ENCODE measurements at places on chromosomes 2 and 18.

GRCh38 chr2:103285354-103285753, 523.5 kb downstream of the TMEM182 start:
- no peak for DNase-seq

GRCh38 chr2:55970500-55970899, 46.9 kb upstream of the EFEMP1 start:
- no peak for DNase-seq

DNA sequence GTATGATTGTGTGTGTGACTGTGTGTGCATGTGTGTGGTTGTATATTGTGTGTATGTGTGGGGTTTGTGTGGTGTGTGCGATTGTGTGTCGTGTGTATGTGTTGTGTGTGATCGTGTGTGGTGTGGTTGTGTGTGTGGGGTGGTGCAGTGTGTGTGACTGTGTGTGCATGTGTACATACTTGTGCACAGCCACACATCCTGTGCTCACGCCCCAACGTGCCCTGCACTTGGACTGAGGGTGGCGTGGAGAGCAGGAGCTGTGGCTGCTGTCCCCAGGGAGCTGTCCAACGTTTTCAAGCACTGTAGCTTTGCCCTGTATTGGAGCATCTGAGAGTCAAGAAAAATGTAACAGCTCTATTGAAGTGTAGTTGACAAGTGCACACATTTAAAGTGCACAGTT, 243.2 kb upstream of the HDAC4 start:
- no peak for DNase-seq

GRCh38 chr18:26003356-26003755, 87.1 kb downstream of the SS18 start:
- no peak for DNase-seq

DNA sequence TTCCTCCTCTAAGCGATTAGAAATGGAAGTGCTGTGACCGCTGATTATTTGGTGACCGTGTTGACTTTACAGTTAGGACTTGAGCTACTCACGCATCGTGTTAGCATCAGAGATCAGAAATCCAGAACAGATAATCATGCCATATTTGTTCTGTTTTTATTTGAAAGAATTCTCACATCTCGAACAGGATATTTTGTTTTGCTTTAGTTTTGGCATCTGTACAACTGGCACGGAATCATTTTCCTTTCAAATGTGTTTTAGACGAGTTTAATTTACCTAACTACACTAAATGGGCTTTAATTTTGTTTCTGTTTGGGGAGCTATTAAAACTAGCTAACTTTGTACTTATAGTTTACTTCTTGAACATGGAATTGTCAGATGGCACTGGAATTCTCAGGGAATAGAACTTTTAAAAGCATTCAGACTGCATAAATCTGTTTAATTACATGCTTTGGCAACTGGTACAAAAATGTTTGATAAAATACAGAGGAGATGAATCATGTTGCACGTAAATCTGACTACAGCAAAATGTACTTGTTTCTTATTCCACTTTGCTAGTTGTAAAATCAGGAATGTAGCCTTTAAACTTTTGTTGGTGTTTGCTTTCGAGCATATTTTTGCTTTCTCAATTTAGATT, 1.4 kb downstream of the ITPRID2 start:
- no peak for DNase-seq

GRCh38 chr2:232502511-232502910, 14.9 kb upstream of the ECEL1 start:
- DNase-seq = no peak

DNA sequence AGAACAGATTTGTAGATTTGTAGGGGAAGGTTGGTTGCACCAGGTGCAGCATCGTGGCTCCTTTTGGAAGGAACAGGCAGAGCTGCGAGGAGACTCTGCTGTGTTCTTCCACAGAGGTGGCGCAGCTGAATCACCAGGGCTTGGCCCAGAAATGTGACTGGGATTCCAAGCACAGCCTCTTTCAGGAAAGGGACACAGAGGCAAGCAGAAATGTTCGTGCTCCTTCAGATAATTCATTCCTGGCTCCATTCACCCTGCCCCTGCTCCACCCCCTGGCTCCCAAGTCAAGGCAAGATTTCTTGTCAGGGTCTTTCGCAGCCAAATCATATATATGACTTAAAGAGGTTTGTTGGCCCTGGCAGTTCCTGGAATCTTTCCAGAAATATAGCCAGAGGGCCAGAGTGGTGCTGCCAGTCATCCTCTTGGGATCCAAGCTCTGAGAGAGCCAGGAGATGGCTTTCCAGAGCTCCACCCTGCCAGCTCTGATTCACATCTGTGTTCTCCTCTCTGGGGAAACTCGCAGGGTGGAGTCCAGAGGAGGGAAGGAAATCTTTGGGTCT, 203.9 kb upstream of the TANK start:
- DNase-seq = no peak

DNA sequence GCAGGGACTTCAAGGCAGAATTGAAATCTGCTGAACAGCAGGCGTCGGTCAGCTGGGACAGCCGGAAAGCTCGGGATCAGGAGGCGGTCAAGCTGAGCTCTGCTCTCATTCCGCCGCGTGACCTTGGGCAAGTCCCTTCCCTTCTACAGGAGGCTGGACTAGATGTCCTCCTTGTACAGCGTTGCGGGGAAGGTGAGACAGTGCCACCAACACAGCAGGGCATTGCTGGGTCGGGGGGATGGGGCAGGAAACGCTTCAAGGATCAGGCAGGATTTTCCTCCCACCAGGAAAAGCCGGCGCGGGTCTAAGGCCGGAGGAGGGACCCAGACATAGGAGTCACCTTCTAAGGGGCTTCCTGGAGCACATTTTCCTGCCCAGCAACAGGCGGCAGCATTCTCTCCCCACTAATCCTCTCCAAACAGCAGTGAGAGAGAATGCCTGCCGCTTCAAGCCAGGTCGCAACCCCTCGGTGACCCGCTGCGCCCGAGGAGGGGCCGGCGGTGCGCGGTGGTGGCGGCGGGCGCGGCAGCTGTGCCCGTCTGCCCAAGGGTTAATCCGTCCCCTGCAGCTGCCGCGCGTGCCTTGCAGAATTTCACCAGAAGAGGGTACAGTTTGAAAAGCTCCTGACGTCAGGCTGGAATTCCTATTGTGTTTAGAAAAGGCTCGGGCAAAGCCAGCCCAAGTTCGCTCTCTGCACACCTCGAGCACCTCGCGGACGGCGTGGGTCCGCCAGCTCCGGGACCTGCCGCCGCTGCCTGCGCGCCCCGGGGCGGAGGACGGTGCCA, at the start of gene KCNF1:
KCNF1 (plus strand) TSS at position 644 of the 785 bp plus-strand sequence. CDS start 493 bp downstream, outside the sequence.
- no peak for DNase-seq

DNA sequence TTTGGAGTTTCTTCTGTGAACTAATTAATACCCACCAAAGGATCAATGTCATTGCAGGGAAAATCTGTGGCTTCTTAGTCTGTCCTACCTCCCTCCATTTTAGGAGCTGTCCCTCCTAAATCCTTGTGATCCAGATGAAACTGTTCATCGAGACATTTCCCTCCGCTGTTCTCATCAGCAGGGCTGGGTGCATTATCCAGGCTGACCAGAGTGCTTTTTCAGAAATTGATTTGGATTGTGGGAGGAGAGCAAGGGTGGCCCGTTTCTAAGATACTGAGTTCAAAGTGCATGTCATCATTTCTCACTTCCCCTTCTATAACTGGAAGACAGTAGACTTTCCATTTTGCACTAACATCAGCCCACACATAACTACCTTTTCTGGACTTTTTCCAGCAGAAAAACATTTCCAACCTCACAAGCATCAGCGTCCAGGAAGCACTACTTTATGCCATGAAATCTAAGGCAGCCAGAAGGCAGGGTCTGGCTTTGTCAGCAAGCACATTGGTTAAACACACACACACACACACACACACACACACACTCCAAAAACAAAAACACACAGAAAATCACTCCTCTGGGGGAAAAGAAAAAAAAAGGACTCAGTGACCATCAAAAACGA, 94.1 kb downstream of the ANKRD44 start:
- no peak for DNase-seq

DNA sequence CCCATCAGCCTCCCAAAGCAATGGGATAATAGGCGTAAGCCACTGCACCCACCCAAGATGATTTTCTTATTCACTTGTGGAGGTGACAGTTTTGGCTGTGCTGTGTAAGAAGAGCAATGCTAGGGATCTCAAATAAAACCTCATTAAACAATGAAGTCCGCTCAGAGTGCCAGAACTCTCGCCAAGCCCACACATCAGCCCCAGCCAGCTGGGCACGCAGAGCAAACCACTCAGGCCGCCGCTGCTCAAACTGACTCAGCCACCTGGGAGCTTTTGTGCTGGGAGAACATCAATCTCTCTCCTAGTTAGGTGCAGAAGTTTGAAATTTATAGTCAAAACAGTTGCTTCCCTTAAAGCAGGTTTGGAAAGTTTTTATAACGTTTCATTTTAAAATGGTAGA, 47.6 kb downstream of the RNF152 start:
- no peak for DNase-seq

DNA sequence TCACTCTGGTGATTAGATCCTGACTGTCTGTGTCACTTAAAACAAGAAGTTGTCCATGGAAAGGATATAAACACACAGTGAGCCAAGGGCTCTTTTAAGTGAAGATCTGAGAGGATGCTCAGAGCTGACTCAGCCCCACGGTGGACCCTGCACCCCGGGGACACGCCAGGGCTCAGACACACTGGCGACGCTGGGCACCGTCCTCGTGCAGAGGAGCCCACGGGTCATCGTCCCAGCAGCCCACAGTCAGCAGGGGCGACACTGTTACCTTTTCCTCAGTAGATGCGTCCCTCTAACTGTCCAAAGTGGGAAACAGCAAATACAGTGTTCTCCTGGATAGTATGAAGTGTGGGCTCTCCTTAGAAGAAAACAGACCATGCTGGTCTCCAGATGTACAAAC, 225.6 kb downstream of the HDAC4 start:
- DNase-seq = no peak

- no peak for DNase-seq
Observed at GRCh38 chr2:150663143-150663542, 175.7 kb upstream of the RND3 start.

Measured in right renal cortex interstitium (tissue), 3 donors.